ENCODE measurements at places on chromosomes 7 and 10. TPM values are rescaled to one million over a fixed set of nuclear protein-coding genes. Genes with fewer than 3 reads are reported as not detected.

IFIT1B gene
- not detected for total RNA-seq

SEC23IP gene
- total RNA-seq = 70.0 TPM

GLI3 gene
- not detected for total RNA-seq

SNX13 gene
- 36.0 TPM for total RNA-seq

CHRM2 gene
- not detected for total RNA-seq

CFAP69 gene
- 0.58 TPM for total RNA-seq

HTR5A gene
- not detected for total RNA-seq

CD36 gene
- total RNA-seq = 4.3 TPM

DNAJC12 gene
- not detected for total RNA-seq

CPN1 gene
- total RNA-seq = not detected

Measured in CD4-positive, alpha-beta memory T cell (primary cell).